T-cell (primary cell): ENCODE measurements at places on chromosomes 3 and 15. TPM values are rescaled to one million over a fixed set of nuclear protein-coding genes. Genes with fewer than 3 reads are reported as not detected.

GRCh38 chr15:68423359-68424296, 8.3 kb downstream of the ITGA11 start:
- H3K4me1 ChIP-seq, result no peaks in the 10 kb centered on the region
- H3K36me3 ChIP-seq, result no peaks in the 10 kb centered on the region
- no peak for DNase-seq
- no peak overlapping the region for H3K27ac ChIP-seq
- no peaks in the 10 kb centered on the region for H3K27me3 ChIP-seq

- no peak overlapping the region for H3K27ac ChIP-seq
- DNase-seq, result no peak
- no peaks in the 10 kb centered on the region for H3K27me3 ChIP-seq
- H3K4me3 ChIP-seq, result no peak overlapping the region
- no peaks in the 10 kb centered on the region for H3K36me3 ChIP-seq
Measured at GRCh38 chr3:189673535-189673934, 42.3 kb downstream of the TP63 start.

GRCh38 chr15:39413558-39413957, 167.3 kb upstream of the THBS1 start:
- H3K27ac ChIP-seq, result no peak overlapping the region
- no peak overlapping the region for H3K4me3 ChIP-seq
- no peaks in the 10 kb centered on the region for H3K27me3 ChIP-seq
- H3K4me1 ChIP-seq, result no peaks in the 10 kb centered on the region
- H3K36me3 ChIP-seq, result no peaks in the 10 kb centered on the region

GRCh38 chr3:8882171-8882593, 81.1 kb downstream of the RAD18 start:
- H3K27me3 ChIP-seq, result no peaks in the 10 kb centered on the region
- no peak overlapping the region for H3K4me3 ChIP-seq

DNA sequence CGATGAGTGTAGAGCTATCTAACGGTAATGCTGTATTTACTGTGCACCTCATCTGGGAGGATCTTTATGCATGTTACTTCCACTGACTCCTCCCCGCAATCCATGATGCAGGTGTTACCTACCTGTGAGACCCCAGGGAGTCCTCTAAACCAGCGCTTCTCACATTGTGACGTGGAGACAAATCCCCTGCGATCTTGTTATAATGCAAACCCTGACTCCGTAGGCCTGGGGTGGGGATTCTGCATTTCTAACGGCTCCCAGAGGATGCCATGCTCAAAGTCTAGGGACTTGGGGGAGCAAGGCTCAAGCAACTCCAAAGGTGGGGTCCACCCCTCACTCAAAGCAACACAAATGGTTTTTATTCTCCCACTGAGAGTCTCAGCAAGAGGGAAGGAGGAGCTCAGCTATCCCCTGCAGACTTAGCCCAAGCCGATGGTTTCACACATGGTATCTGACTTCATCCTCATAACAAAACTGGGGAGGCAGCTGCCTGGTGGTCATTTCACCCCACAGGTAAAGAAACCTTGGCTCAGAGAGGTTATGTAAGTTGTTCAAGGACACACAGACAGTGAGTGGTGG, 63.6 kb downstream of the PCSK6 start:
- H3K4me1 ChIP-seq, result no peaks in the 10 kb centered on the region
- no peak for DNase-seq
- no peaks in the 10 kb centered on the region for H3K27me3 ChIP-seq

GRCh38 chr3:127959873-127960272, 44.8 kb downstream of the KBTBD12 start:
- H3K4me1 ChIP-seq, result no peaks in the 10 kb centered on the region
- DNase-seq, result no peak
- H3K36me3 ChIP-seq, result no peaks in the 10 kb centered on the region
- no peak overlapping the region for H3K4me3 ChIP-seq
- H3K27me3 ChIP-seq, result no peaks in the 10 kb centered on the region
- no peak overlapping the region for H3K27ac ChIP-seq

The TRIM42 gene
- not detected for total RNA-seq

The ATP10A gene
- total RNA-seq, result 53.4 TPM

The XIRP1 gene
- total RNA-seq, result not detected
